ENCODE measurements at places on chromosomes 16 and 17.

- no peak for DNase-seq
Observed at GRCh38 chr17:39607851-39608130, at the start of gene NEUROD2. TSS of gene NEUROD2 (minus strand) at chr17:39607920. CDS start at chr17:39606599, 1,321 bp downstream.

- DNase-seq, result no peak
Observed at GRCh38 chr16:46717692-46718091, 28.2 kb downstream of the ORC6 start.

DNA sequence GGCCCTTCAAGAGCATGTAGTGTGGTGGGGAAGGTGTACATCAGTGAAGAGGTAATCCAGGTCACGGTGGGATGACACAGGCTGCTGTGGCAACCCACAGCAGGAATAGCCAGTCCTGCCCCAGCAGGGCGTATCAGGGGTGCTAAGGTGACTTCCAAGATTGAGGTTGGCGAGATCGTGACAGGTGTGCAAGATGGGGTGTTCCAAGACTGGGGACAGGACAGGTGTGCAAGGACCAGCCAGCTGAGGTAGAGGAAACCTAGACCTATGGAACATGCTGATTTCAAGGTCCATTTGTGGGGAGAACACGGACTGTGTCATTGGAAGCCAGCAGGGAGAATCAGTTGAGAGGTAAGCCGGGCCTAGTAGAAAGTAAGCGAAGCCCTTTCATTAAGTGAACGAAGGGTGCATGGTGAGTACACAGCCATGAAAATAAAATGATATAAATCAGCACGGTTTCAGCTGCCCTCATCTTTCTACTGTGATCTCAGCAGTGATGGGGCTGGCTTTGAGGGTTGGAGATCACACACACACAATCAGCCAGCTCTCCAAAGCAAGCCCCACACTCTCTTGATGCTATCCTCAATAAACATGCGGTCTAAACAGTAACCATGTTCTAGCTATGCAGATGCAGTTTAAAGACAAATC lies 497.0 kb downstream of the WWOX start:
- DNase-seq, result no peak

GRCh38 chr16:85838381-85838780 lies 38.9 kb downstream of the COX4I1 start:
- no peak for DNase-seq

- no peak for DNase-seq
Observed at GRCh38 chr17:66044083-66044482, 147.8 kb downstream of the CEP112 start.

GRCh38 chr17:58677194-58677880 lies 14.5 kb downstream of the TEX14 start:
- no peak for DNase-seq

GRCh38 chr17:22337467-22337866 lies 645.1 kb downstream of the KCNJ18 start:
- DNase-seq, result no peak

DNA sequence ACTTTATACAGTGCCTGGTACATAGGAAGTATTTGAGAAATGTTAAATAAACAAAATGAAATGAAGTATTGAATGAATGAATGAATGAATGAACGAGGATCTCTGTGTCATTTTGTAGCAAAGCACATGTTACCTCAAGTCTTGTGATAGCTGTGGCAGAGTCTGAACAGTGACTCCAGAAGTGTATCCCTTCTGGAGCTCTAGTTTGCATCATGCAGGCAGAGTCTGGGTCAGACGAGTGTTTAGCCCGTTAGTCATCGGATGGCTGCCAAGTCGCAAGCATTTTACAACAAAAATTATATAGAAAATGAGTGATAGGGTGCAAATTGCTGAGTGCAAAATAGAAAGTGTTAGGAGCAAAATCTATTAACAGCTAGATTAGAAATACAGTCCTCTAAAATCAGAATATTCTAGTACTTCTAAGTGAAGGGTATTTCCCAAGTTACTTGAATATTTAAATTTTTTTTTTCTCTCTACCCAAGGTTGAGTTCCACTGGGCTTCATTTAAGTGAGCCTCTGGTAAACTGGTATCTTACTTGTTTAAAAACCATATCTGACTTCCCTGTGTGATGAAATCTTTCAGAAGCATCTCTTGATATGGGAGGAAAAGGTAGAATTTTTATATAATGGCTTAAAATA lies 113.3 kb downstream of the FTO start:
- DNase-seq, result no peak

- DNase-seq, result no peak
Observed at GRCh38 chr17:79691931-79692330, 38.8 kb upstream of the ENPP7 start.

- no peak for DNase-seq
Observed at GRCh38 chr16:67922740-67923139, 8.9 kb downstream of the CTRL start.

DNA sequence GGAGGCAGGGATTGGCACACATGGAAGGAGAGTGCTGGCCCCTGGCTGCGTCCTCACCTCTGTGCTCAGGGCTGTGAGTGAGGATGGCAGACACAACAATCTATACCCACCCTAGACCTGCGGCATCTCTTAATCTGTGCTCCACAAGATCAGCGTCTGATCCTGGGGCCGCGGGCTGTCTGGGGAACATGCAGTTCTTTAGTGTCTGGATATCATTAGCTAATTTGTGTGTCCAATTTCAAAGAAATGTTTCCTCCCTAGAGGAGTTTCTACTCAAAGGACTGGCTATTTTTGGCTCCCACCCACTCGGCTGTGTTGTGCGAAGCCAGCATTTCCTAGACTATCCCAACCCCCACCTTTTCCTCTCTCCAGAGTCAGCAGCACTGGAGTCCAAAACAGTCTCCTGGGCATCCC lies 93.8 kb downstream of the GRIN2A start:
- no peak for DNase-seq

- no peak for DNase-seq
Observed at GRCh38 chr17:72715906-72716572, 376.4 kb downstream of the SLC39A11 start.

- DNase-seq, result no peak
Observed at GRCh38 chr17:47692137-47692894, 1.6 kb upstream of the TBKBP1 start.

DNA sequence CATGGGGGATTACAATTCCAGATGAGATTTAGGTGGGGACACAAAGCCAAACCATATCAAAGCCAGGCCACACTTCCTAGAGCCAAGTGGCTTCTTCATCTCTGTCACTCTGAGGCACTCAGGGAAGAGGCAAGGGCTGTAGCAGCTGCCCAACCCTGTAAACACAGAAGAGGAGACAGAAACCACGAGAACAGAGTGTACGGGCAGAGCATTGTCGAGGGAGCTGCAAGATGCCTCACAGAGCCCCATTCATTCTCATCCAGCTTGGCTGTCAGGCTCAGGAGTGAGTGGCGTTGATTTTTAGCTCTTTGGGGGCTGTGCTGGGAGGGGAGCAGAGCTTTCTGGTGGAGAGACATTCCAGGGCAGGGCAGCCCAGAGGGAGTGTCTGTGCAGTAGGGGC lies 117.2 kb upstream of the SALL1 start:
- no peak for DNase-seq

- peak; percentile 22 for DNase-seq
Observed at GRCh38 chr16:12685806-12686205, 117.9 kb downstream of the CPPED1 start.

DNA sequence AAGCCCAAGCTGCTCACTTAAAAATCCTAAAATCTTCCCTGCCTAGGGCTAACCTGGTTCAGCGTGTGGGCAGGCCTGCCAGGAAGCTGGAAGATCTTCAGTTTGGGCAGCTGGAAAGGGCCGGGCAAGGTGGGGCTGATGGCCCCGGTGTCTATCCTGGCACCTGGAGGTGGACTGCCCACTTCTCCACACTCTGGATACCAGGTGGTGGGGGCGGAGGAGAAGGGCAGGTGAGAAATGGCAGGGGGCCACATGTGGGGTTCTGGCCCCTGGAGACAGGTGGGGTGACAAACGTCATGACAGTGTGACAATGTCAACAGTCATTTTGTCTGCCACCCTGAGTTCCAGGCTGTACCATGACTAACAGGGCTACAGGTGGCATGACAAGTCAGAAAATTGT lies 78.5 kb upstream of the C16orf82 start:
- DNase-seq, result no peak

DNA sequence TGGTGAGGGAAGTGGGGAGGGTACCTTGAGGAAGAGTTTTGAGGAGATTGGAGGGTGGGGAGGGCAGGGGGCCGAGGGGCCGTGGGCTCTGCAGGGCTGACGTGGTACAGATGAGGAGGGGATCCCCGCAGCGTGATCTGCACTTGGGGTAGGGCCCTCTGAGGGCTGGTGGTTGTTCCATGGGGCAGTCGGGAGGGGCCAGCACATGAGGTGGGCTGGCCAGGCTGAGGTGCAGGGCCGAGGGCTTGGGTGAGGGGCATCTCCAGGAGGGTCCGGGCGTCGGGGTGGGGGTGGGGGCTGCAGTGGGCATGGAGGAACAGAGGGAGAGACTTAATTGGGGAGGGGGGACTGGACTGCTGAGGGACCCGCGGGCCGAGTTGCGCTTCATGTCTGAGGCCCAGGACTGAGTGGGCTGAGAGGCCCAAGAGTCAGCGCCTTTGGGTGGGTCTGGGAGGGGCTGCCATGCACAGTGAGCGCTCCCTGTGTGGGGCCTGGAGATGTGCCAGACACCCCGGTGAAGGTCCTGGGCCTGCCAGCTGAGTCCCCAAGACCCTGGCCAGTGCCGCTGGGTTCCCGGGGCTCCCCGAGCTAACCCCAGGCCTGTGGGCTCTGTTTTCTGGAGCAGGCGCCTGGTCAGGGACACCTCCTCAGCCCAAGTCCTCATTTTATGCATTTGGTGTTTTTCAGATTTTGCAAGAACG lies 13.3 kb downstream of the PRSS27 start:
- DNase-seq, result no peak

DNA sequence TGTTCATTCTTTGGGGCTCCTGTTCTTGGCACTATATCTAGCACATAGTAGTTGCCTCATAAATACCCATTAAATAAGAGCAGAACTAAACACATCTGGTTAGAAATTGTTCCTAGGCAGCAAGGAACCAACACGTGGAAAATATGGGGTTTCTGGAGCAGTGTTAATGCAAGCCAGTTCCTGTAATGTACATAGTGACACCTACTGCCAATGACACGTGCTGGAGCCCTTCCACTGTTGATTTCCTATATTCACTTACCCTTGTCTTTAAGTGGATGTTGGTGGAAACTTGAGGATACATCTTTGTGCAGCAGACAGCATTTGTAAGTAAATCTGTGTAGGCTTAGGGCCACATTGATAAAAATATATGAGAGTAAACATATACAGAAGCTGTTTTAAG lies 1.6 kb upstream of the IRF8 start:
- no peak for DNase-seq

GRCh38 chr17:65453204-65453931 lies 108.1 kb downstream of the AXIN2 start:
- DNase-seq, result no peak

DNA sequence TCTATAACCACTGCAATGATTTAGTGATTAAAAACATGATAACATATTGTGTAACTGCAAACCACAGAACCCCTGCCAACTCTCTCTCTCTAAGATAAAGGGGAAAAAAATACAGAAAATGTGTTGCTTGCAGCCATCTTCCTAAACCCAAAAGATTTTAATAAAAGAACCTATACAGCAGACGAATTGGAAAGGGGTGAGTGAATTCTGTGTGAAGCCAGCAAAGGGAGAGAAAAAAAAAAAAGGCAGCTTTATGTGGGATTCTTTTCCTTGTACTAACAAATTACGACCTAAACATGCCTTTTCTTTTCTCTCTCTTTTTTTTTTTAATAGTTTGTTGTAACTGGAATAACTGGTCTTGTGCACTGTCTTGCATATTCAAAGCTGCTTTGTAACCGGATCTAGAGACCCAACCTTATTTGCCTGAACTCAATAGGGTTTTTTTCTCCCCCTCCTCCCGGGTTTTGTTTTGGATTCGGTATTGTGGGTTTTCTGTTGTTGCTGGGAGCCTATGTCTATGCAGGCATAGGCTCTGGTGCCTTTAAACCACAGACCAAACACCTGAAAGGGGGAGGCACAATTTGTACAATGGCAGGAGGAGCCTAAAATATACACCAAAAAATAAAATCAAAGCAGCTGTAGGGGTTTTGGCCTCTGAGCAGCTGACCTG lies 7.0 kb upstream of the ZFHX3 start:
- no peak for DNase-seq

GRCh38 chr17:78705071-78705470 lies 77.0 kb downstream of the CYTH1 start:
- DNase-seq, result peak; percentile 28

DNA sequence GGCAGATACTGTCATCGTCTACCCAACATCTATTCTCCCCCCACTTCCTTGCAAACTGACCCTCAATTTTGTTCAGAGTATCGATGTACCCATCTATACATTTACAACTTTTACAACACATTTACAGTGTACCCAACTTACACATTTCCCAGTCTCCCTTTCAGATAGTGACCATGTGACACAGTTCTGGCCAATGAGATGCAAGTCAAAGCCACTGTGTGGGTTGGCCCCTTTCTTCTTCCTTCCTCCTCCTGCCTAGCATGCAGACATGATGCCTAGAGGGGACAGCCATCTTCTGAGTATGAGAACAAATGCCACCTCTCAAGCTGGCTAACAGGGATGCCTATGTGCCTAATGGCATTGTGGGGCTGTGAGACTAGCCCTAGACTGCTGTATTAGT lies 11.3 kb upstream of the NFAT5 start:
- DNase-seq, result no peak

DNA sequence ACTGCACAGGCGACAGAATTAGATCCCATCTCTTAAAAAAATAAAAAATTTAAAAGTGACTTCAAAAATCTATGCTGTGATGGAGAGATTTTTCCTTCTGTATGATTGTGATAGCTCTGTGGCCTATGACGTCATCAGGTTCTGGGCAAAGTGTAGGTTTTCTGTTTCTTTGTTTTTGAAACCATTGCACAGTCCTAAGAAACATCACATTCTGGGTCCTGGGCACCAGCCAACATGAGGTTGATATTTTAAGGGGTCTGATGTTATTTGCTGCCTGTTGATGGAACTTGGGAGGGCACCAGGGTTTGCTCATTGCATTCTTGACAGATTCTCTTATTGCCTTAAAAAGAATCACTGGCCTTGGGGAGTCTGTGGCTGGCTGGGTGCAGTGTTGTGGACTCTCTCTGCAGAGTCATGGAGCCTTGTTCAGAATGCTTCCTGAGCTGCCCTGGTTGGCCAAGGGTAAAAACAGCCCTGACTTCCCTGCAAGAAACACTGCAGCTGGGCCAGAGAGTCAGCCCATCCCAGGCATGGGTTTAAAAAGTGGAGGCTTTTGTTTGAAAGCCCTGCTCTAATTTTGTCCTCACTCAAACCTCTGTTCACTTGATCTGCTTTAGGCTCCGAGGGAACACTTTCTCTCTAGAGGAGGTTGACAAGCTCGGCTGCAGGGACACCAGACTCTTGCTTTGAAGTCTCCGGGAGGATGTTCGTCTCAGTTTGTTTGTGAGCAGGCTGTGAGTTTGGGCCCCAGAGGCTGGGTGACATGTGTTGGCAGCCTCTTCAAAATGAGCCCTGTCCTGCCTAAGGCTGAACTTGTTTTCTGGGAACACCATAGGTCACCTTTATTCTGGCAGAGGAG lies 10.5 kb upstream of the CYLD start:
- DNase-seq, result no peak

GRCh38 chr16:86894029-86894567 lies 315.7 kb downstream of the FOXL1 start:
- DNase-seq, result no peak
